ENCODE measurements at places on chromosomes 2 and 18. TPM values are rescaled to one million over a fixed set of nuclear protein-coding genes. Genes with fewer than 3 reads are reported as not detected.

Gene PMS1
- 20.1 TPM for polyA plus RNA-seq

Gene EIF5B
- polyA plus RNA-seq = 2.8 TPM

Gene HOXD9
- polyA plus RNA-seq = not detected

Gene ACTG2
- not detected for polyA plus RNA-seq

Gene DCAF17
- 16.4 TPM for polyA plus RNA-seq

Gene FBXO36
- 0.41 TPM for polyA plus RNA-seq

Gene TRAF3IP1
- 1.9 TPM for polyA plus RNA-seq

Data from immature natural killer cell (primary cell).